ENCODE measurements at places on chromosomes 7 and 10.
A peak's percentile ranks its signal among the peaks of the same experiment; 100 is the strongest.

GRCh38 chr7:3399858-3400257, 98.8 kb downstream of the SDK1 start:
- no peak for DNase-seq

DNA sequence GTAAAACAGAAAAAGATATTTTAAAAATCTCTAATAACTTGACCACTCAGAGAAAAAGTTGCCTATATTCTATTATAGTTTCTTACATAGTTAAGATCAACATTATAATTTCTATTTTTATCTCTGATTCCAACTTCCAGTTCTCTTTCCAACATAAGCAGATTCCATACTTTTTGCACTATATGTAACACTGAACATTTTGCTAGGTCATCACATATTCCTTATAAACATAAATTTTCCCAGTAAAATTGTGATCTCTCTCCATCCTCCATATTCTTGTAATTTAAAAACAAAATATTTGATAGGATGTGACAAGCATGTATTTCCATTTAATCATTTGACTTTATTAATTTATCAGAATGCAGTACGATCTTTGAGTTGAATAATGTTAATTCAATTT, 170.4 kb upstream of the THSD7A start:
- no peak for DNase-seq

DNA sequence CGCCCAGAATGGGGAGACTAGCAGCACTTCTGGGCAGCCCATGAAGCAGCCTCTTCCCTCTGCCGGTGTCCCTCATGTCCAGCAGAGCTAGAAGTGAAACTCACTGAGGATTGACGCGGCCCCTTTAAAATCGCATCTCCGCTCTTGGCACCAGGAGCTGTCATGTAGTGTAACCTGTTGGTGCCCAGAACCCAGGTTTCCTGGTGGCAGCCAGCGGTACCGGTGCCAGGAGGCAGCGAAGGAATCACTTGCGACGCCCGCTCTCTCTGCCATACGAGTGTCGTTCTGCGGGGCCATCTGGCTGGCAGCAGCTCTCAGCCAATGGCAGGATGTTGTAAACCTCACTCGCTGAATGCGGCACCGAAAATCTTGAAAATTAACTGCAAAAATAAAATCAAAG, 82.7 kb downstream of the CUX1 start:
- DNase-seq: peak; percentile 73

DNA sequence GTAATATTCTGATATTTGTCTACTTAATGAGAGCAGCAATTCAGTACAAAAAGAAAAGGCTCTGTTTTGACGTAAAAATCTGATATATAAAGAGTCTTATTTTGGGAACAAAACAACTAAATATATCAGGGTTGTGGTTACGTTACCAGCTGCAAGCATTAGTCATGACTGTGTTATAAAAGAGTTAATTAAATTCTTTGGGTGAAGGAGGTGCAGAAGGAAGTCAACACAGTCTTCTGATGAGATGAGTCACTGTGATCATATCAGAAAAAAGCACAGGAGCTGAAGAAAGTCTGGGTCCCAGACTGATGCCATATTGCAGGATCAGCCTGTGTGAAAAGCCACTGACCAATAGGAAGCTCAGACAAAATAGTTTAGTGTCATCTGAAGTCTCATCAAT, 234.3 kb upstream of the TEX47 start:
- DNase-seq: no peak

DNA sequence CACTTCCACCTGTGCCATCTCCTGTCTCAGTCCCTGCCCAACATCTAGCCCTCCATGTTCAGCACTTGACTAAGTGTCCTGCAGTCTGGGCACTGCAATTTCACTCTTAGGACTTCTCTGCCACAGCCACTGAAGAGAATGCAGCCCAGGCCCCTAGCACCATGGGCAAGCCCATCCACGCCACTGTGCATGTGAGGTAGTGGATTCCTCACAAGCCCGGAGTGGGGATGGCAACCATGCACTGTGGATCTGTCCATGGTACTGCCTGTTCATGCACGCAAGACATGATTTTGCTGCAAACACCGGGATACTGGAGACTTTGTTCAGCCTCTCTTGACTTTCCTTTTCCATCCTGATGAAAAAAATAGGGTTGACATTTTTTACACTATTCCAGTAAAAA, 12.3 kb downstream of the DDC start:
- no peak for DNase-seq

DNA sequence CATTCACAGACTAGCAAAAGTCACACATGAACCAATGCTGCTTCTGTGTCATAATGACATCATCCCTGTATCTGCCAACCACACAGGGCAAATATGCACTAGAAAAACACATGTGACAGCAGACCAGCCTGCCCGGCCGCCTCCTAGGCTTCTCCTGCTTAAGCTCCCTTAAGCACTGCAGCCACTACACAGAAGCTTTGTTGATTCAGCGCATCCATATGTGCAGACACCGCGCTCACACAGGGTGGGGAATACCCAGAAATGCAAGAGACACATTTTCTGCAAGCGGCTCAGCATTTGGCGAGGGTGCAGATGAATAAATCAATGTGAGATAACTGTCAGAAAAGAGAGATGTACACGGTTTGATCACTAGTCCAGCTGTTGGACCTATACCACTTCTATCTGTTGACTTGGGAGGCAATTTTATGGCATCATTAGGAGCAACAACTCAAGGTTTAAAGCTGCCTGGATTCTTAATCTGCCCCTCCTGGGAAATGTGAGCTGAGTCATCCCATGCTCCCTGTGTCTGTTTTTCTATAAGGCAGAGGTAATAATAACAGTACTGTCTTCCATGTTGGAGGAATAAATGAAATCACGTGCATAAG, 33.4 kb downstream of the CPXM2 start:
- no peak for DNase-seq

DNA sequence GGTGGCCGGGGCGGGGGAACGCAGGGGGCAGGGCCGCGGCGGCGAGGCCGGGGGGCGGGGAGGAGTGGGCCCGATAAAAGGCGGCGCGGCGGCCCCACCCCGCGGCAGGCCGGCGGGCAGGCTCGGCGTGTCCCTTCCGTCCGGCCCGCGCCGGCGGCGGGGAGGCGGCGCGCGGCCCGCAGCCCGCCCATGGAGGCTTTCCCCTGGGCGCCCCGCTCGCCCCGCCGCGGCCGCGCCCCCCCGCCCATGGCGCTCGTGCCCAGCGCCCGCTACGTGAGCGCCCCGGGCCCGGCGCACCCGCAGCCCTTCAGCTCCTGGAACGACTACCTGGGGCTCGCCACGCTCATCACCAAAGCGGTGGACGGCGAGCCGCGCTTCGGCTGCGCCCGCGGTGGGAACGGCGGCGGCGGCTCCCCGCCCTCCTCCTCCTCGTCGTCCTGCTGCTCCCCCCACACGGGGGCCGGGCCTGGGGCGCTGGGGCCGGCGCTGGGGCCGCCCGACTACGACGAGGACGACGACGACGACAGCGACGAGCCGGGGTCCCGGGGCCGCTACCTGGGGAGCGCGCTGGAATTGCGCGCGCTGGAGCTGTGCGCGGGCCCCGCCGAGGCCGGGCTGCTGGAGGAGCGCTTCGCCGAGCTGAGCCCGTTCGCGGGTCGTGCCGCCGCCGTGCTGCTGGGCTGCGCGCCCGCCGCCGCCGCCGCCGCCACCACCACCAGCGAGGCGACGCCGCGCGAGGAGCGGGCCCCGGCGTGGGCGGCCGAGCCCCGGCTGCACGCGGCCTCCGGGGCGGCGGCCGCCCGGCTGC, at the start of gene NANOS1:
TSS of gene NANOS1 (plus strand) at position 102 of the 808 bp plus-strand sequence. CDS start at position 190, 88 bp downstream.
- no peak for DNase-seq

DNA sequence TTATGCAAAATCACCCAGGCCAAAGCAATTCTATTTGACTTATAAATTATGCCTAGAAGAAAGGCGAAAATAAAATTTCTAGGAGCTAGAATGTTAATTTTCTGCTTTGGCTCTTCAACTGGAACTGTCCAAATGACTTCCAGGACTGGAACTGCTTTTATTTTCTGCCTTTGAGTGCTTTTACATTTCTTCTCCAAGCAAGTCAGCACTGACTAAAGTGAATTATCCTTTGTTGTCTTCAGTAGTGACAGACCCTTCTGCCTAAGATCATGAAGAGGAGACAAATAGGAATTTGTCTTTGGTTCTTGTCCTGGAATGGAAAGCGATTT, 255.9 kb downstream of the DNAJB9 start:
- no peak for DNase-seq

- DNase-seq: no peak
These were observed 108.0 kb downstream of the TWIST1 start for GRCh38 chr7:19009241-19009935.

GRCh38 chr7:120949998-120950538, 509 bp upstream of the ING3 start:
- no peak for DNase-seq

GRCh38 chr7:104207348-104207730, 474 bp downstream of the ORC5 start:
- DNase-seq: no peak

DNA sequence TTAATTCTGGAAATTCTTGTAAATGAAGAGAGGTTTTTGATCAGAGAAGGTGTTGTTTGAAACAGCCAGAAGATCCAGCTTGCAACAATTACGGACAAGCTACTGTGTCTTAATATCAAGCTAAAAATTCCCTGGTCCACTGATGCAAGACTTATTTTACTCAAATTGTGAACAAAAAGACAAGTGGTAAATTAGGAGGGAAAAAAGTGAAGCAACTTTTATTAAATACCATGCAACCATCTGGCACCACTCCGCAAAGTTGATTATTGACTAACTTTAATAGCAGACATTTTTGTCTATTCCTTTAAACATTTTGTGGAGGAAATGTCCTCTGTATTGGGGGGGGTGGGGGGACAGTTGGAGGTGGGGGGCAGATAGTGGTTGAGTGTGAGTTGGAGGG, 5.1 kb upstream of the CAV2 start:
- no peak for DNase-seq

DNA sequence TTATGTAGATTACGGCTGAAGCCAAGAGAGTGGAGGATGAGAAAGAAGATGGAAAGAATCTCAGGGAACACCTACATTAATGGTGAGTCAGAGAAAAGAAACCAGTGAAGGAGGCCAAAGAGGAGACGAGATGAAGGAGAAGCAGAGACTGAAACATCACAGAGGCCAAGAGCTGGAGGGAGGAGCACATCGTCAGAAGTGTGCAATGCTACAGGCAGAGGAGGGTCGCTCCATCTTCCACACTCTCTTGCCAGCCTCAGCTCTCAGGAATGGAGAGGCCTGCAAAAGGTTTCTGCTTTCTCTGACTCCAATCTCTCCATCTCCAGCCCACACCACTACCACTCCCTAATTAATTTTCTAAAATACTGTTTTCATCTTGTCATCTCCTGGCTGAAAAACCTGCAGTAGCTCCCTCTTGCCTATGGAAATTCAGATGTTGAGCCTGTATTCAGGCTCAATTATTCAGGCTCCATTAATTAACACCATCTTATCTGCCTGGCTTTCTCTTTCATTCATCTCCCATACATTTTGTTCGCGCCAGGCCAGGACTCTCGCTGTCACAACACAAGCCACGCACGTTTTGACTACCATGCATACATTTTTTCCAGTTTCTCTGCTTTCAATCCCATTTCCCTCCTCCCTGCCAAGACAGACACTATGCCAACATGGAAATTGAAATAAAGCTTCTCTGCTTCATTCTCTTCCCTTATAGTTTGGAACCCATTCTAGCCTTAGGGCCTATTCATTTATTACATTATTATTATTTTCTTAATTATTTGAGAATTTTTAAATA, 165.8 kb downstream of the INHBA start:
- DNase-seq: no peak

GRCh38 chr7:75663302-75663907, 75.3 kb downstream of the HIP1 start:
- DNase-seq: no peak

- DNase-seq: no peak
These were observed 645.7 kb downstream of the SUGCT start for GRCh38 chr7:40780460-40780859.

- no peak for DNase-seq
These were observed 169.1 kb downstream of the LRRN3 start for GRCh38 chr7:111259991-111260390.

GRCh38 chr7:91582799-91583477, 297.6 kb downstream of the MTERF1 start:
- DNase-seq: no peak

GRCh38 chr7:104230606-104231005, 22.8 kb upstream of the ORC5 start:
- DNase-seq: no peak

DNA sequence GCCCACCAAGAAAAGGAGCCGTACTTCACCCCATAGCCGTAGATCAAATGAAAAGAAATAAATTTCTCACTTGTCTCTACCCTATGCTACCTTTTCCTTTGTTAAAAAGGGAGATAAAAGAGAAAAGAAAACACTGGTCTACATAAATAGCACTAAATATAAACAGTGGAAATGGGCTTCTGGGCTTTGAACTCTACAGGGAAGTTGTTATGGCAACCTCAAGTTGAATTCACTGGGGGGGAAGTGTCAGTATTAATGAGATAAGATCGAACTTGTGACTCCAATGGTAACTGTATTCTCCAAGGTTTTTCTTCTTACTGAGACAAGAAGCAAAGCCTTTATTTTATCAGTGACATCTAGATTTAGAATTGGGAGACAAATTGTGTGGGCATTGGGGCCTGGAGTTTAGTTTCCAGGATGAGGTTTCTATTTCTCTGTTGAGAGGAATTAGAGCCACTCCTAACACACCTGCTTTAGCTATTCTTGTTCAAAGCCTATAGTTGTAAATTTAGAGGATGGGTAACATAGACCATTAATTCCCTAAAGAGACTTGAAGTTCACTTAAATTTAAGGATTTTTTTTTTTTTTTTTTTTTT, 604.3 kb upstream of the GALNT17 start:
- DNase-seq: no peak

- DNase-seq: peak; percentile 78
These were observed 18.8 kb upstream of the INPP5A start for GRCh38 chr10:132518572-132519381.

DNA sequence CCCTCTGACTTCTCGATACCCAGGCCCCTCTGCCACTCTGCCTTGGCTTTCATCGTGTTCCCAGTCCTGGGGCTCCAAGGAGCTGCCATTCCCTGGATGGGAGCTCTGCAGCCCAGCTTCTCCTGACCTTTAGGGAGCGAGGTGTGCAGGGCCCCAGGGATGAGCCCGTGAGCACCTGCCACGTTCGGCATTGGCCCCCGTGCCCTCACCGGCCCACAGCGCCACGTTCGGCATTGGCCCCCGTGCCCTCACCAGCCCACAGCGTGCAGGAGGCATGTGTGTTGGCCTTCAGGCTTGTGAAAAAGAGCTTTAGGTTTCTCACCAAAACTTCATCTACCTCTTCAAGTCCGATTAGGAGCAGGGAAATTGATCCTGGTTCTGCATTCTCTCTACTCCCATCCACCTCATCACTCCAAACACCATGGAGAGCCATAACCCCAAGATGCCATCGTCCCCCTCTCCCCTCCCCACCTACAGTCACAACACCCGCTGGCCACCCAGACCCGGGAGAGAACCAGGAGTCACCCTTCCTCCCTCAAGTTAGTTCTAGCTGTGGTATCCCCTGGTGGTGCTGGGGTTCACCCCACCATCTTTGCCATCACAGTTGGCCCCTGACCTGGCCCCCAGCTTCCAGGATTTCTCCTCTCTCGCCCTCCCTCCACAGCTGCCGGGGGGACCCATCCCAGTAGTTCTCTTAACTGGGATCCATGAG, 119.4 kb upstream of the NPS start:
- DNase-seq: no peak

GRCh38 chr10:33041783-33042437, 83.9 kb upstream of the ITGB1 start:
- DNase-seq: no peak

Data from heart left ventricle (tissue), 16 donors.